ENCODE measurements at places on chromosomes 6 and 20.

GRCh38 chr6:37277001-37277409, 19.1 kb upstream of the TMEM217 start:
- DNase-seq, result no peak

- DNase-seq, result no peak
Measured at GRCh38 chr20:20083807-20084206, 31.5 kb downstream of the CFAP61 start.

- no peak for DNase-seq
Measured at GRCh38 chr6:88499436-88499835, 333.3 kb upstream of the CNR1 start.

DNA sequence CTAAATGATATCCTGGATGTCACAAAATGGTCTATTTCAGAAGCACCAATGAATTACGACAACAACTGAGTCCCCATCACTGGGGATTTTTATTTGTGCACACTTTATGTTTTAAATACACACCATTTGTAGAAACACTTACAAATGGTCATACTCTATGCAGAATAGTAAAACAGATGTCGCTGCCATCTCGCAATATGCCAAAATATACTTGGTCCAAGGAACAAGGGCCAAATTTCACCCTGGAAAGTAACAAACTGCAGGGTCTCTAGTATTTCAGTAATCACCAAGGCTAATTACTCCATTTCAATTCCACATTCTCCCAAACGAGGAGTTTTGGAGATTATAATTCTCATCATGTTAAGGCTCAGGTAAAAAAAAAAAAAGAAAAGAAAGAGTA, 215.2 kb downstream of the LMBRD1 start:
- DNase-seq, result no peak

DNA sequence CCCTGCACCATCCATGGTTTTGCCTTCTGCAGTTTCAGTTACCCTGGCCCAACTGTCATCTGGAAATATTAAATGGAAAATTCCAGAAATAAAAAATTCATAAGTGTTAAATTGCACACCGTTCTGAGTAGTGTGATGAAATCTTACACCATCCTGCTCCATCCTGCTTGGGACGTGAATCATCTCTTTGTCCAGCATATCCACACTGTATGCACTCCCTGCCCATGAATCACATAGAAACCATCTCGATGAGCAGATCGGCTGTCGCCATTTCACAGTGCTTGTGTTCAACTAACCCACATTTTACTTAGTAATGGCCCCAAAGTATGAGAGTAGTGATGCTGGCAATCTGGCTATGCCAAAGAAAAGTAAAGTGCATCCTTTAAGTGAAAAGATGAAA, 105.9 kb upstream of the ID4 start:
- DNase-seq, result no peak

- DNase-seq, result no peak
Measured at GRCh38 chr6:1502041-1502440, 107.7 kb upstream of the FOXC1 start.

DNA sequence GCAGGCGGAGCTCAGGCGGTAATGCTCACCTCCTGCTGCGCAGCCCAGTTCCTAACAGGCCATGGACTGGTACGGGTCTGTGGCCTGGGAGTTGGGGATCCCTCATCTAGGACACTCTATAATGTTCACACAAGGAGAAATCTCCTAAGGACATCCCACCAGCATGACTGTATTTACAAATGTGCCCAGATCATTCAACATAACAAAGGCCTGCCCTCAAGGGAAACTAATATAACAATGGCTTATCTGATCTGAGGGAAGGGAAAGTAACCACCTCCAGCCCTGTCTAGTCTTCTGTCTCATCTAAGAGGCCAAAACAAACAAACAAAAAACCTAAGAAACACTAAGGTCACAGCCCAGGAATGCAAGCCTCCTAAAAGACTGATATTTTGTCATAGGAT, 232.8 kb downstream of the RNGTT start:
- DNase-seq, result no peak

- no peak for DNase-seq
Measured at GRCh38 chr20:61974357-61974665, 91.4 kb downstream of the TAF4 start.

GRCh38 chr6:157603314-157603940, 219.6 kb upstream of the SNX9 start:
- no peak for DNase-seq

- no peak for DNase-seq
Measured at GRCh38 chr6:52423971-52424381, 3.8 kb downstream of the EFHC1 start.

DNA sequence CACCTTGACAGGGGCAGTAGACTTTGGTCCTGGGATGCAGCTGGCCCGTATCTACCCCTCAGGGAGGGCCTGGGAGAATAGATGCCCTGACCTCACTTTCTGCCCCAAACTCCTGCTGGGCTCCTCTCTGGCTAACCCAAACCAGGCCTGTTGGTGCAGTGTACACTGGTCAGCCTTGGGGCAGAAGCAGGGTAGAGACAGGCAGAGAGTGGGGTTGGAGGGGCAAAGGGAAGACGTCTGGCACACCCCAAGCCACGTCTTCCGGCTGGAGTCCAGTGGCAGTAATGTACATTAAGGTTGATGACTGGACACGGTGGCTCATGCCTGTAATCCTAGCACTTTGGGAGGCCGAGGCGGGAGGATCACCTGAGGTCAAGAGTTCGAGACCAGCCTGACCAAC, 9.3 kb downstream of the DDR1 start:
- no peak for DNase-seq

DNA sequence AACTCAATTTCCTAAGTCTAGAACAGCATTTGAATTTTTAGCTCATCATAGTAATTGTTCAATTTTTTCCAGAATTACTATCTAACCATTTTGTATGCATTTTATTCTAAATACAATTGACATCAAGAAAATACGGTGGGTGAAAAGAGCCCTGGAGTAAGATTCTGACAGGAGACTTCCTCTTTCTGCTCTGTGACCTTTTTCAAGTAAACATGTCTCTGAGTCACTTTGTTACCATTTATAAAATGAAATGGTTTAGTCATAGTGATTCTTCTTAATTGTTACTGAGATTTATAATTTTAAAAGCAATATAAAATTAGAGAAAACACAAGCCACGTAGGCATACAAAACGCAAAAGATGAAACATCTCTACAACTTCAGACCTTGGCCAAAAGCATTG, 80.2 kb downstream of the PLCB1 start:
- no peak for DNase-seq

DNA sequence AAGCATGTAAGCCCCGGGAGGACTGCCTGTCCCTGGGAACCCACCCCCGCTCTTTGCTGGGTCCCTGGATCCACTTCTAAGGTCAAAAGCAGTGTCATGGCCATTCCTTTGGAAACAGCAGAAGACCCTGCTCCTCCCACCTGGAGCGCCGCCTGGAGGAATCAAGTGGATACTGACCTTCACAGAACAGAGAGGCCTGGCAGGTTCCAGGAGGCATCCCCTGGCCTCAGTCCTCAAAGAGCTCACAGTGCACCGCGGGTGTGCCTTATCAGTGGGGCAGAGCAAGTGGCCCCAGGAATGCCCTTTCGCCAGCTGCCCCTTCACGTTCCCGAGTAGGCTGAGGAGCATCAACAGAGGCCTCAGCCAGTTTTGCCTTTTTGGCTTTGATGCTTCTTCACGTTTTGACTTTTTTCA, 11.1 kb upstream of the SLC4A11 start:
- no peak for DNase-seq

DNA sequence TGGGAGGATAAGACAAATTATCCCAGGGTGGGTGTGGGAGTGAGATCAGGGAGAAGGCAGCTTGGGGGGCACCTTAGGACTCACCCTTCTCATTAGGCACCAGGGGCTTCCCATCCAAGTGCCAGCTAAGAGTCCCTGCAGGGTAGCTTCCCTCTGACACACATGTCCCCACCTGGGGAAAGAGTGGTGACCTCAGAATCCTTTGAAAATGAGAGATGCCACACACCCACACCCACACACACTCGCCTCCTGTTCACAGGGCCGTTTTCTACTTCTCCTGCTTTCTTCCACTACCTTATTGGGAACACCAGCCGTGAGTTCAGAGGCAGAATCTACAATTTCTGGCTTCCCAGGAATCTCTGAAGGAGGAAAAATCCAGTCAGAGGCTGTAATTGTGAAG, 1.0 kb downstream of the AGER start:
- DNase-seq, result no peak

- no peak for DNase-seq
Measured at GRCh38 chr6:10128721-10129120, 286.2 kb downstream of the TFAP2A start.

DNA sequence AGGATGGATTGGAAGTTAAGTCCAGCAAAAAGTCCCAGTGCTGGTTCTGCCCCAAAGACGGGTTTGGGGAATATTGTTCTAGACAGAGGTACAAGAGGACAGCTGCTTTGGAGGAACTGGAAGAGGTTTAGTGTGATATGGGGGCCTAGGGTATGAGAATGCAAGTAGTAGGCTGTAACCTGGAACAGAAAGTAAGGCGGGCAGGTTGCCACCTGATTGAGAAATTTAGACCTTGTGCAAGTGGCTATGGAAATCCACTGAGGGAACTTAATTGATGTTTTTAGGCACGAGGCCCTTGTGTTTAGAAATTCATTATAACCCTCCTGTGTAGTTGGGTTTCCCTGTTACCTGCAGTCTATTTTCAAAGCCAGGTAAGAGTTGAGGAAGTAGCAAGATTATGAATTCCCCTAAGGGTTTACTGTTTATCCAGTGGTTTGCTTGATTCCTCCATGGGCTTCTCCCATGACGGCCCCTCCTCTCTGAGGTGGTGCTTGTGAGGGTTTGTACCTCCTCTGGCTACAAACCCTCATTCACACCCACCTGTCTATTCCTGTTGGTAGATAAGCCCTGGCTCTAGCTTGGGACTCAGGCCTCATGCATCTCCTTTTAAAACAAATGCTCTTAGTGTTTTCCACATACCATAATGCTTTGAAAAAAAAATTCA, 42.0 kb upstream of the BCAS1 start:
- no peak for DNase-seq

DNA sequence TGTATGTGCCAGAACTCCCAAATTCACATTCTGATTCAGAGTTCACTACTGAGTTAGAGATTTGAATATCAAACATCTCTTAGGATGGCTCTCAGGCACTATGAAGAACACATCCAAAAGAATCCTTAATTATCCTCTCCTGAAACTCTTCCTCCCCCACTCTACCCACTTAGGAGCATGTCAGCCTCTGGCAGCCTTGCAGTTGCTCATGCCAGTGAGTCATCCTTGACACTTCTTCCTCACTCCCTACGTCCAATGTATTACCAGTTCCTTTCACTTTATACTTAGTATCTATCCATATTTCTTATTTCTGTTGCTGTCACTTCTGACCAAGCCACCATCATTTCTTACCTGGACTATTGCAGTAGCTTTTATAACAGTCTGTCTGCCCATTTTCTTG, 192.0 kb upstream of the IMPG1 start:
- no peak for DNase-seq

GRCh38 chr6:26592649-26593048, 4.1 kb upstream of the ABT1 start:
- DNase-seq, result no peak

- DNase-seq, result no peak
Measured at GRCh38 chr6:139144490-139145085, 9.7 kb downstream of the HECA start.

- no peak for DNase-seq
Measured at GRCh38 chr20:217266-217665, 9.8 kb upstream of the DEFB129 start.

- DNase-seq, result no peak
Measured at GRCh38 chr20:36493051-36493800, 48.1 kb upstream of the MYL9 start.

DNA sequence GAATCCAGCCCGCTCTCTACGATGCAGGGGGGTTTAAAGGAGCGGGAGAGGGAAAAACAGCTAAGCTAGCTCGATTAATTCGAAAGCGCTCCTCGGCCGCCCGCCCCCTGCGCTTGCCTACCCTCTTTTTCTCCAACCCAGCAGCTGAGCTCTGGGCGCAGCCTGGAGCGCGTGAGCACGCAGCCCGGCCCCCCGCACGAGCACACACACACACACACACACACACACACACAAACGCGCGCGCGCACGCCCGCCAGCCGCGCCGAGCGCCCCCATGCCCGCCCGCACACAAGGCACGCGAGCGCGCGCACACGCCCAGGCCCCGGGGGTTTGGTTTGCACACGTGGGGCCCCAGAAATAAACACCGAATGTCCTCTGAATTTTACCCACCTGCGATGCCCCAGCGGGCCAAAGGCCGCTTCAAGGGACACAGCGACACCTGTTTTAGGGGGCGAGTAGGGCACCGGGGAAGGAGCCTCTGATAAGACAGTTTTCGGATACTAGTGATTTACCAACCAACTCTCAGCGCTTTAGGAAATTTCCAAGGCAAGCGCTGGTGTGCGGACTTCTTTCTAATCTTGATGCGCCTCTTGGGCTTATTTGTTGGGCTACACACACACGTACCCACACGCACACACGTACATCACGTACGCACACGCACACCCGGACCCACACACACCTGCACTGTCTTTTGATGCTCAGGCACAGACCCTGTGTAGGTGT, 802 bp upstream of the NRN1 start:
- DNase-seq, result no peak

DNA sequence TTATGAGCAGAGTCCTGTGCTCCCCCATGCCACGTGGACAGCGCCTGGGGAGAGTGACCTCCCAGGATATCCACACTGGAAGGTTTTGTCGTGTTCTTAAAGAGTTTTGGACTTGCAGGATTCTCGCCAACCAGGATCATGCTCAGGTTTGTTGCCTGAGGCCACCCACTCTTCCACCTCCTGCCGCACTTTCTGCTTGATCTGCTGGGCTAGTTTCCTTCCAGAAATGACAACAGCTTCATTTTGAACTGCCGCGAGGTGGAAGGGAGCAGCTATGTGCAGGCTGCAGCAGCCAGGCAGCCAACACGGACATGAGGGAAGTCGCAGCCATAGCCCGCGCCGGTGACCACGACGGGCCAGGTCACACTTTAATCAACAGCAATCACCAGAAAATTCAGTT, 27.7 kb upstream of the SEC63 start:
- no peak for DNase-seq

DNA sequence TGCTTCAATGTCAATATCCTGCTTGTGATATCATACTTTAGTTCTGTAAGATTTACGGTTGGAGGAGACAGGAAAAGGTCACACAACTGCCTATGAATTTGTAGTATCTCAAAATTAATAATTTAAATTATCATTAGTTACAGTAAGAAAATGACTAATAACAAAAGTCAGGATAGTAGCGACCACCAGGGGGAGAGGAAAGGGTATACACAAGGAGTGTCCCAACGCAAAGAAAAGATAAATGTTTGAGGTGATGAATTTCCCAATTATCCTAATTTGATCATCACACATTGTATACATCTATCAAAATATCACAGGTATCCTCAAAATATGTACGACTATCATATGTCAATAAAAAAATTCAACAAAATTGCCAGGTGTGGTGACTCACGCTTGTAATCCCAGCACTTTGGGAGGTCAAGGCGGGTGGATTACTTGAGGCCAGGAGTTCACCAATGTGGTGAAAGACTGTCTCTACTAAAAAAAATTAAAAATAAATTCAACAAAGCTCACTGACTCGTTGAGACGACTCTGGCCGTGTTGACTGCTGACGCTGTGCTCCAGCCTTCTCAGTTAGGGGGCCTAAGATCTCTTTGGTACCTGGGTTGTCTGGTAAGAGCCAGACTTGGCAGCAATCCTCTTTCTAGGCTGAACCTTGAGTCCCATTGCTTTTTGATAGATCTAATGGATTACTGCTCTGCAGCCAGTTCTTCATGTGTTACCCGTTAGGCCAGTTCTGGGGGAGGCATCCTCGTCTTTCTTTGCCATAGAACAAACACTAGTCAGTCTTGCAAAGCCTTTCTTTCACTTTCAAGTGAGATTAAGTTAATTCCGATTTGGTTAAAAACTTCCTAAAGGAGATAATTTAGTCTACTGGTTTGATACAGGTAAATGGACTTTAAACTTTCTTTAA, 9.0 kb upstream of the OVOL2 start:
- no peak for DNase-seq
